ENCODE measurements at places on chromosomes 5 and 9.

DNA sequence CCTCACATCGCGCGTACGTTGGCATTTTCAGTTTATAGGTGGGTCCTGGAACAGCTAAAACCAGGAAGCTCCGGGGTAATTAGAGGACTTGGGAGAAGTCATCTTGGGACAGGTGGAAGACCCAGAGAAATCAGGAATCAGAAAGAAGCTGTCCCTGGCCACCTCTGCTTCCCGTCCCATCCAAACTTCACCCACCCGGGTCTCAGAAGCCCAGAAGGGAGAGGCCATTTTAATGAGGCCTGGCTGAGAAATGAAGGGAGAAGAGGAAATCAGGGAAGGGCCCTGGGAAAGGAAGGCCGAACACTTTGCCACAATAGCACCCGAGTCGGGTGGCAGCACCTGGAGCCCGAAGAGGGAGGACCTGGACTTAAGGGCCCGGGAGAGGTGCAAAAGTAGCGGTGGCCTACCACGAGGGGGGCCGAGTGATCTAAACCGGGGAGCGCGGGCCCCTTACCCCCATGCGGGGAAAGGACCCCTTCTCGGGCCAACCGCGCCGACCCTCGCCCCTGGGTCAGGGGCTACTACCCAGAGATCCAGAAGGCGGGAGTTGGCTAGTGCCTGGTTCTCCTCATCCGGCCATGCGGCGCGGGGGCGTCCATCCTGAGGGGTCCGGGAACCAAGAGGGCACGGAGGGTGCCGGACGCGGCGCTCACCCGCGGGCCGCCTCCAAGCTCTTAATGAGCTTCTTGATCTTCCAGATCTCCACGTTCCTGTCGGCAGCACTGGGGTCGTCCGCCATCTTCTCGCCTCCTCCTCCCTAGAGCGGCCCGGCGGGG, 668 bp downstream of the ETF1 start:
- DNase-seq = no peak

DNA sequence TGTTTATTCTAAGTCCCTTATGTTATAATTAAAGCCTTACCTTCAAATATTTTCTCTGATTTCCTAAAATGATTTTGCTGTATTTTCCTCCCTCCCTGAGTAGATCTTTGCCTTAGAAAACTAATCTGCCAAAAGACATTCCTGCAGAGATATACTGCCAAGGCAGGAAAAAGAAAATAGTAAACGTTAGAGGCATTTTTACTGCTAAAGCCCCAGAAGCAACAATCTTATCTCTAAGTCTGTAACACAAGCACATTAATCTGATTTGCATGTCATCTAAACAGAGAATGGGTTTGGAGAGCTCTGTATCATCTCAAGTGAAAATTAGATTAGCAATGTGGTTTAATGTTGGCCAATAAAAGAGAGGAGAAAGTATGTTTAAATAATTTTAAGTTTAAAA, 847.7 kb downstream of the MAT2B start:
- DNase-seq = no peak

- no peak for DNase-seq
Observed at GRCh38 chr5:95808013-95808685, 14.4 kb downstream of the GLRX start.

GRCh38 chr9:130988905-130989304, 20.1 kb upstream of the LAMC3 start:
- no peak for DNase-seq

- no peak for DNase-seq
Observed at GRCh38 chr5:157201857-157202256, 21.2 kb downstream of the ITK start.

DNA sequence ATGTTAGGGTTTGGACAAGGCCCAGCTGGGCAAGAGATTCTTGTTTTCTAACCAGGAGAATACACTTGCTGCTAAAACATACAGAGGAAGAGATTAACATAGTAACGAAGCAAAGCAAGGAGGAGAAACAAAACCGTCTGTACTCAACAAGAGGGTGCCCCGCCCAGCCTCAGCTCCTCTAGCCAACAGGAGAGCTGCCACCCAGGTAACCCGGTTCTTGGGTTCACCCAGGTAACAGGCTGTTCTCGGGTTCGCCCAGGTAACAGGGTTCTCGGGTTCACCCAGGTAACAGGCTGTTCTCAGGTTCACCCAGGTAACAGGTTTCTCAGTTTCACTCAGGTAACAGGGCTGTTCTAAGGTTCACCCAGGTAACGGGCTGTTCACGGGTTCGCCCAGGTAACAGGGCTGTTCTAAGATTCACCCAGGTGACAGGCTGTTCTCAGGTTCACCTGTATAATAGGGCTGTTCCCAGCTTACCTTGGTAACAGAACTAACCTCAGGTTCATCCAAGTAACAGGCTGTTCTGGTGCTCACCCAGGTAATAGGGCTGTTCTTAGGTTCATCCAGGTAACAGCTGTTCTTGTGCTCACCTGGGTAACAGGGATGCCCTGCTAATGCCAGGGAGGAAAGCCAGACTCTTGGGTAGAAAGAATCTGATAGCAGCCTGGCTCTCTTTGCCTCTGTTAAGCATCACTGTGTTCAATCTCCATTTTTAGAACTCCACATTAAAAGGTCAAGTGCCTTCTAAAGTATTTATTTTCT, 271.6 kb downstream of the SYK start:
- DNase-seq = no peak

DNA sequence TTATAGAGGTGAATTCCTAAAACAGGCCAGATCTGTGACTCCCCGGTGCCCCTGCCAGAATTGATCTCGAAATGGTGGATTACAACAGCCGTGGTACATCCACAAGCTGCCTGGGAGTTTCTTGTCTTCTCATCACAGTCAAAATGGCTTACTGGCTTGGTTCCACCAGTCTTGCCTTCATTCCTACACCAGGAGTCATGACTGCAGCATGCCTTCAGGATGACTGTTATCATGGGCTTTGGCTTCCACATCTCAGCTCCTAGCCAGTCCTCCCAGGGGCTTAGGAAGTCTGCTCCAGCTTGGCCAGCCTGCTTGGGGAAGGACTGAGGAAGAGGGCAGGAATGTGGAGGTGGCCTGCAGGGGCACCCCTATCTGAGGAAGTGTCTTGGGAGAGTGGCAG, 132.9 kb upstream of the NR3C1 start:
- no peak for DNase-seq

DNA sequence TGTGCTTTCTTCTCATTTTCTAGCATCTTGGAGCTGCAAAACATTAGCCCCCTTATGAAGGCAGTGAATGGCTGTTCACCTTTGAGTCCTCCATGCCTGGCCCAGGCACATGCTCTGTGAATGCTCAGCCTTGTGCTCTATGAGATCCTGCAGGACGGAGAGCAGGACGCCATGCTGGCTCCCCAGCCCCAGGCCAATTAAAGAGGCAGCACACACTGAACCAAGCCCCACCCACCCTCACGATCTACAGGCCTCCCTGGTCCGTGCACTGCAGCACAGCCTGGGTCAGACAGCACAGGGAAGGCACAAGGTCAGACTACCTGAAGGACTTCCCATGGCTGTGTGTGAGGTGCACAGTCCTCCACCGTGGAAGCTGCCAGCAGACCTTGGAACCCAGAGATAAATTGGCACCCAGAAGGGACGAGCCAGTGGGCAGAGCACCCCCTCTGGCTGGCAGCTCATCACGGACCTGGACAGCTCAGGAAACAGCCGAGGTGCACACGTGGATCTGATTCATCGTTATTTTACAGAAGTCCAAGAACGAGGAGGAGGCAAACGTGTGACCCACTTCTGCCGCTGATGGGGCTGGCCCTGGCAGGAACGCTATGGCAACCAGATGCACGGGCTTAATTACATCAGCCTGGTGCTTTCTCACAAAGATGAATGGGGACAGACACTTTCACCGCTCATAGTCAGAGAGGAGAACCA, 59.5 kb downstream of the OLFM1 start:
- DNase-seq = peak; percentile 74

DNA sequence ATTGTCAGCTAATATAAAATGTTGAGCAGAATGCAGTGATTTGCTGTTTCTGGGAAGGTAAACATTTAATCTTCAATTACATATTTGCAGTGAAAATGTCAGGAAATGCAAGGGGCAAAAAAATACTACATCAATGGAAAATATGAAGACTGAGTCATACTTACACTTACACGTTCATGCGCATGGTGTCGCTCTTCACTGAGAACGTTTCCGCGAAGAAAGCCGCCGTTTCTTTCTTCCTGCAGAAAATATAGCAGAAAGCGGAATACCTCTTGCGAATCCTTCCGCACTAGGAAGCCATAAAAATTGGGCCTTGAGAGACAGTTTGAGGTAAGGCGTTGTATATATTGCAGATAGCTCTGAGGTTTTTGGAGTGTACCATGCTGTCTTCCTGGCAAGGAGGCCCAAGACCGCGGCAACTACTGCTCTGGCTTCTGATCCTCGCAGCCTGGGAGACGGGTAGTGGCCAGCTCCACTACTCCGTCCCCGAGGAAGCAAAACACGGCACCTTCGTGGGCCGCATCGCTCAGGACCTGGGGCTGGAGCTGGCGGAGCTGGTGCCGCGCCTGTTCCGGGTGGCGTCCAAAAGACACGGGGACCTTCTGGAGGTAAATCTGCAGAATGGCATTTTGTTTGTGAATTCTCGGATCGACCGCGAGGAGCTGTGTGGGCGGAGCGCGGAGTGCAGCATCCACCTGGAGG, at the start of gene PCDHA13:
PCDHA13 (plus strand) TSS at position 236 of the 702 bp plus-strand sequence; CDS start at position 381, 145 bp downstream.
- no peak for DNase-seq

DNA sequence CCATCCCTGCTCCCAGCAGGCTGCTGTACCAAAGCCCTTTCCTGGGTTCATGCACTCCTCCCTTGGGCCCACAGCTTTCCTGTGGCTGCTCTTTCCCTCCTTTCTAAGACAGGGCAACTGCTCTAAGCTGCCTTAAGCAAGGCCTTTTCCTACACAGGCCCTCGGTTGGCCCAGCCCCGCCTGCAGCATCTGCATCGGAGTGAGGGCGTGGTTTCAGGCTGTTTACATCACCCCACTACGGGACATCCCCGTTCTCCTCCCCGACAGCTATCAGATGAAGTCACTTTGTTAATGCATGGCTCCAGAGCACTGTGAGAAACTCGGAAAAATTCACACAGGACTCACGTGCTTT, 3.4 kb downstream of the DPH7 start:
- DNase-seq = no peak

Data from NCI-H1092 (cell line).